Karpas-422 (cell line): ENCODE measurements at places on chromosomes 7 and 10.

- peak; percentile 70 for DNase-seq
Measured at GRCh38 chr7:56105508-56105907, 768 bp downstream of the CHCHD2 start.

DNA sequence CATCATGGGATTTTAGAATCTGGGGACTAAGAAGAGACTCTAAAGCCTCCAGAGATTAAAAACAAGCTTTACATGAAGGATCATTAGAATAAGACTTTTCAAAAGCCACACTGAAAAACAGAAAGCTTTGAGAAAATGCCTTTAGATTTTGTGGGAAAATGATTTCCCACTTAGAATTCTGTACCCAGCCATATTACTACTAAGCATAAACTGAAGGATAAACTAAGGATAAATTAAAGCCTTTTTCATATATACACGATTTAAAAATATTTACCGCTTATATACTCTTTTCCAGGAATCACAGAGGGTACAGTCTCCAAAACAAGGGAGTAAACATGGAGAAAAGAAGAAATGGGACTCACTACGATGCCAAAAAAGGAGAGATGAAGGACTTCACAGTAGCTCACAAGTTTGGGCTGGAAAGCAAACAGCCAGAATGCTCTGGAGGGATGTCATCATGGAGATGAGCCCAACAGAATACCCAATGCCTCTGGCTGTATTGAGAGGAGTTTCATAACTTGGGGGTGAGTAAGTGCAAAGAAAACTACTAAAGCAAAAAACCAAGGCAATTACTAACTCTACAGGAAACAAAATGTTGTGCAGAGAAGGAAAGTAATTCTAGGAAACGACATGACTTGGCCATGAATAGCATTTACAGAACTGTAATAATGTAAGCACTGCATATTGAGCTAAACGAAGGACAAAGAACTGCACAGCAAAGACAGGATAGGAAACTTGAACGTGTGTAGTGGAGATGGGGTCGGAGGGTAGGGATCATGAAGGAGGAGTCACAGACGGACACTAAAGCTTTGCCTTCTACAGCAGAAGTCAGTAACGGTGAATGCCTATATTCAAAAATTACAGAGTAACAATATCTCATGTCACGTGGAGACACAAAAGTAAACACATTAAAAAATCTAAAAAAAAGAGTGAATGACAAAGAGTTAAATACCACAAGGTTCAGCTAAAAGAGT, 61.4 kb upstream of the ASAH2 start:
- no peak for DNase-seq

DNA sequence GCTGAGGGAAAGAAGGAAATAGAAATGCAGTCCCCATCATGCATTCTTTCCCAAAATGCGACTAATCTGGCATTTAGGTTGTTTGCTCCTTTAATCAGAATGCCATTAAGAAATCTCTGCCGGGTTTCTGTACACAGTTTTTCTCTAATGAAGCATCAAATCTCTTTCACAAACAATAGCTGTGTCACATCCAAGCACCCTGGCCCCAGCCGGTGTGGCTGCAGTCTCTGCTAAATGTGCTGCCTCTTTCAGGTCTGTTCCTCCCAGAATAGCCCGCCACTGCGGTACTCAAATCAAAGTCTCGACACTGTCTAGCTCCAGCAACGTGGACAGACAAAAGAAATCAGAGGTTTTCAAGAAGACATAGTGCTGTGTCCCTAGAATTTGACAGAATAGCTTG, 343.8 kb downstream of the KCNMA1 start:
- no peak for DNase-seq

DNA sequence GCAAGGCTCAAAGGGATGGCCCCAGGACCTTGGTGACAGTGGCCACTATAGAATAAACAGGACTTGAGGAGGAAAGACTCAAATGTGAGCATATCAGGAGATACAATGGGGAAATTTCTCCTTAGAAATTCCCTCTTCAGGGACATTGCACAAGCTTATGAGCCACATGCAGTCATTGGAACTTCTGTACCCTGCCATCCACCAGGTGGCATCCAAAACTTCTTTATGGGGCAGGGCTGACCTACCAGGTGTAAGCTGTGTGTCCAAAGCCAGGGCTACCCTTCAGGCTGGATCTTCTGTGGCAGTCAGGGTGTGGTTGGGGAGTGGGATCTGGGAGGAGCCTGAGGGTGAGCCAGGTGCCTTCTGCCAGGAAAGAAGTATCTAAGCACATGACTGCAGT, 36.6 kb upstream of the LRRC18 start:
- DNase-seq = no peak

- peak; percentile 42 for DNase-seq
Measured at GRCh38 chr10:128230401-128230800, 104.2 kb upstream of the MKI67 start.

DNA sequence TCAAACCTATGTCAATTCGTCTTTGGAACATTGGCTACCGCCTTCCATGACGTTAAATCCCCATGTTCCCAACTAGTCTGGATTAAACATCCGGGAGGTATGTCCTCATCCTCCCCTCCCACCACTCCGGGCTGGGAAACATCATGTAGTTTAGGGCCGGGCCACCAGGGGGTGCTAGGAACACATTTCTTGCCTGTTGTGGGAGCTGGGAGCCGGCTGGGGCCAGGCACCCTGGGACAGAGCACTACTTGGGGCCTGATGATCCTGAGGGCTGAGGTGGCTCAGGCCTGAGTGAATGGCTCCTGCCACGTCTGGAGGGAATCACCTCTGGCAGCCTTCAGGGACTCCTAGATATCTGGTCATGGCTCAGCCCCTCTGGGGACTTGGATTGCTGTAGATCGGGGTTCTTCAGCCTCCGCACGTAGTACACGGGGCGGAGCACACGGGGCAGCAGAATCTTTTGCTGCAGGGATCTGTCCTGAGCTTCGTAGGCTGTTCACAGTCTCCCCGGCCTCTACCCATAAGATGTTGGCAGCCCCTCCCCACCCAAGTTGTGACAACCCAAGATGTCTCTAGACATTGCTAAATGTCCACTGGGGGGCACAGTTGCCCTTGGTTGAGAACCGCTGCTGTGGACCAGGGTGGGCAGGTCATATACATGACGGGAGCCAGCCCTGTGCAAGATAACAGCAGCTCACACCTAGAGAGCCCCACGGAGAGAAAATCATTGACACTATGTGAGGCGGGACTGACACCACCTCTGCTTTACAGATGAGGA, 141.2 kb upstream of the ZNF716 start:
- peak; percentile 50 for DNase-seq

GRCh38 chr10:123878666-123879303, 12.8 kb downstream of the CPXM2 start:
- DNase-seq = no peak

- no peak for DNase-seq
Measured at GRCh38 chr10:60901561-60902235, 42.3 kb downstream of the RHOBTB1 start.

GRCh38 chr7:107660381-107661080, at the start of gene SLC26A4:
Gene SLC26A4, plus strand, starts transcription at chr7:107660828. Its CDS starts 814 bp downstream, at chr7:107661642.
- peak; percentile 62 for DNase-seq

DNA sequence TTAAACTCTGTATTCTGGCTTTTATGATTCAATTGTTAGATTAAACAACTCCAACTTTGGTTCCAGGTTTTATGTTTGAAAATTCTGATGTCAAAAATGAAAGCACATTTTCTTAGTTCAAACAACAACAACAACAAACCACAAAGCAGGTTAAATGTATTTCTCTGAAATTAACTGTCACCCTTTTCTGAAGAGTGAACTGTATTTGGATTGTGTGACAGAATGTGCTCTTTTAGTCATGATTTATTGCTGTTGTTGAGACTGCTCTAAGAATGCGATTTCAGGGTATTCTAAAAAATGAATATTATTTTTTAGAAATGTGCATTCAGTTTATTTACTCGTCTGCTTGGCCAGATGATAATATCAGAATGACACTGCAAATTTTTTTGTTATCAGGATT, 144.1 kb downstream of the GNAI1 start:
- no peak for DNase-seq

DNA sequence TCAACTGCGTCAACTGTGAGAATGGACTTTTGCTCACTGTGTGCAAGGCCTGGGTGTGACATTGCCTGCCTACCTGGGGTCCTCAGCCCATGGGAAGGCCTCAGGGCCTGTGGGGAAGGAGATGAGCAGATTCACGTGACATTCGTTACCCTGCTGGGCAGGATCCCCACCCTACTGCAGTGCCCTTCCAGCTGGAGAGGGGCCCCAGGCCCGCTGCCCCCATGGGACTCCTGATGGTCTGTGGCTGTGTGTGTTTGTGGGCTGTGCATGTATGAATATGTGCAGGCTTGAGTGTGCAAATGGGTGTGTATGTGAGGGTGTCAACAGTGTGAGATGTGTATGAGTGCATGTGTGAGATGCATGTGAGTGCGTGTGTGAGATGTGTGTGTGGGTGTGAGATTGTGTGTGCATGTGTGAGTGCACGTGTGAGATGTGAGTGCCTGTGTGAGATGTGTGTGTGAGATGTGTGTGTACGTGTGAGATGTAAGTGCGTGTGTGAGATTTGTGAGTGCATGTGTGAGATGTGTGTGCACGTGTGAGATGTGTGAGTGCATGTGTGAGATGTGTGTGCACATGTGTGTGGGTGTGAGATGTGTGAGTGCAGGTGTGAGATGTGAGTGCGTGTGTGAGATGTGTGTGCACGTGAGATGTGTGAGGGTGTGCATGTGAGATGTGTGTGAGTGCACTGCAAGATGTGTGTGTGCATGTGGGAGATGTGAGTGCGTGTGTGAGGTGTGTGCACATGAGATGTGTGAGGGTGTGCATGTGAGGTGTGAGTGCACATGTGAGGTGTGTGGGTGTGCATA, 29.7 kb downstream of the PPIF start:
- DNase-seq = no peak

DNA sequence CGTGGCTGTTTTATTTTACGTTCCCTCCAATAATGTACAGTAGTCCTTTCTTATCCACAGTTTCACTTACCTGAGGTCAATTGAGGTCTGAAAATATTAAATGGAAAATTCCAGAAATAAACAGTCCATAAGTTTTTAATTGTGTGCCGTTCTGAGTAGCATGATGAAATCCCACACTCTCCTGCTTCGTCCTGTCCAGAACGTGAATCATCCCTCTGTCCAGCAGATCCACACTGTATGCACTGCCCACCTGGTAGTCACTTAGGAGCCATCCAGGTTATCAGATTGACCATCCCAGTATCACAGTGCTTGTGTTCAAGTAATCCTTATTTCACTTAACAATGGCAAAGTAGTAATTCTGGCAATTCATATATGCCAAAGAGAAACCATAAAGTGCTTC, 46.3 kb downstream of the STARD3NL start:
- peak; percentile 39 for DNase-seq

GRCh38 chr7:16841681-16842080, 36.9 kb upstream of the AGR2 start:
- DNase-seq = no peak

- DNase-seq = no peak
Measured at GRCh38 chr10:78653555-78653954, 415.2 kb upstream of the ZMIZ1 start.

DNA sequence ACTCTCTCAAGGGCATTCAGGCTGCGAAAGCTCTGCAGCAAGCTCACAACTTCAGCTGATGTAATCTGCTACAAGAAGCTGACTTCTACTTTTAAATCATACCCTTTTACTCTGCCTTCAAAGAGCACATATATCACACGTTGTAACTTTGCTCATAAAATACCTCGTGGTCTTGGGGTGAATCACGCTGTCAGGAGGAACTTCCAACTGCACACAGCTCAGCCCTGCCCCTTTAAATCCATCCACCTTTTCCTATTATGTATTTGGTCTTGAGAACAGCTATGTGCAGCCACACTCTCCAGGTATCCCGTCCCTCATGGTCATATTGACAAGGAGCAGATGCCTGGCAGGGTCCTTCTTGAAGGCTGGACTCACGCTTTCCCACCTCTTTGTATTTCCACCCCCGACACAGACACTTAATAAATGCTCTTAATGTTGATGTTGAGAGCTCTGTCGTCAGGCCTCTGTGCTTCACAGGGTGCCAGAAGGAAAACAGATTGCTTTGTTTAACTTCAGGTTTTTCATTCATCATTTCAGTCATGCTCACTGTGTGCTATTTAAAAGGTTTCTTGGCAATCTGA, 47.6 kb downstream of the ICA1 start:
- no peak for DNase-seq

- DNase-seq = peak; percentile 73
Measured at GRCh38 chr10:59865101-59865500, 41.3 kb downstream of the CCDC6 start.

DNA sequence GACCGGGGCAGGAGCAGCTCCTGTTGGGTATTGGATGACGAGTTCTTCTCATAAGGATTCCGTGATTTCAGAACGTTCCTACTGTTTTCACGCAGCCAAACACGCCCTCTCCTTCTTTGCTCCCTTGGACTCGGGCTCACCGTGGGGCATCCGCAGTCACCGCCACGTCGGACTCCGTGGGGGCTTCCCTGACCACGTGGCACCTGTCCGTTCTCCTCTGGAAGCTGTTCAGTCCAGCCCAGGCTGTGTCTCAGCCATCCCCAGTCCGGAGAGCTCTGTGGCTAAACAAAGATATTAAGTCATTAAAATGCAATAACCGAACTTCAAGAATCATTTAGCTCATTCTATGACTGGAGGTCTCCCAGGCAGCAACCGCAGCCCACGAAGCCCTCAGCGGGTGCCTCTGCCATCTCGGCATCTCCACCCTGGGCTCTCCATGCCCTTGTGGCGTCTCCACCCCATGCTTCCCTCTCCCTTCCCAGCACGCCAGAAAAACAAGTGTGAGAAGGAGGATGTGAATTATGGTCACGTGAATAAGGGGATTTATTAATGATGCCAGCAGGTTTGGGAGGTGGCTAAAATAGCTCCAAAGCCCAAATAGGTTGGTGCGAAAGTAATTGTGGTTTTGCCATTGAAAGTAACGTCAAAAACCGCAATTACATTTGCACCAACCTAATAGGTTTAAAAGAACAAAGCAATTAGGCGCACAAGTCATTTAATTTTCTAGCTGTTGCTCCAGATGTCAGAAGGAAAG, 224.6 kb upstream of the PPP2R2D start:
- no peak for DNase-seq

DNA sequence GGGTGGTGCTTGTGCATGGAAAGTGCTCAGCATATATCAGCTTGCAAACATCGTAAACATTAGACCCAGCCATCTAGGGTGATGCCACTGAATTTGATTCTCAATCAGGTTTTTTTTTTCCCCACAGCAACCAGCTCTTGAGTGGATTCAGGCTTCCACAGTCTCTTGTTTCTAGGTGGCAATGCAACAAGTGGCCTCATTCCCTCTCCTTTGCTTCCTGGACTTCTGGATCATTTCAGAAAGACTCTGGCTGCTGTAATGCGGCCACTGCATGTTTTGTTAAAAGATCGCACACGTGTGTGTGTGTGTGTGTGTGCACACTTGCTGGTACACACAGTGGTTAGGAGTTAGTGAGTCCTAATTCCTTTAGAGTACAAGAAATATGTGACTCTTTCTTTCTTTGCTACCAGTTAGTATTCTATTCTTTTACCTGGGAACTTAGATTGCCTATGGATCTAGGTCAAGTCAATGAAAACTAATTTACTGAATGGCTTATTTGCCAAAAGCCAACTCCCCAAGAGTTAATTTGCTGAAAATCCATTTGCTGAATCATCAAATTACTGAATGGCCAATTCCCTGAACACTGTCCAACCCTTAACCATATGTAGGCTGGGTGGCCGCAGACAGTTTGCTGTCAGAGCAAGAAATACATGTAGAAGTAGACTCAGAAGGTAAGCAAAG, 222.5 kb downstream of the CCSER2 start:
- DNase-seq = no peak

GRCh38 chr7:14095233-14095950, 105.9 kb upstream of the ETV1 start:
- no peak for DNase-seq
